Dermis blood vessel endothelial cell (primary cell): ENCODE measurements at places on chromosomes 5 and 9.

- DNase-seq: no peak
Observed at GRCh38 chr5:148063861-148064260, at the start of gene SPINK5. SPINK5 (plus strand) TSS chr5:148063980; CDS start chr5:148064045, 65 bp downstream.

DNA sequence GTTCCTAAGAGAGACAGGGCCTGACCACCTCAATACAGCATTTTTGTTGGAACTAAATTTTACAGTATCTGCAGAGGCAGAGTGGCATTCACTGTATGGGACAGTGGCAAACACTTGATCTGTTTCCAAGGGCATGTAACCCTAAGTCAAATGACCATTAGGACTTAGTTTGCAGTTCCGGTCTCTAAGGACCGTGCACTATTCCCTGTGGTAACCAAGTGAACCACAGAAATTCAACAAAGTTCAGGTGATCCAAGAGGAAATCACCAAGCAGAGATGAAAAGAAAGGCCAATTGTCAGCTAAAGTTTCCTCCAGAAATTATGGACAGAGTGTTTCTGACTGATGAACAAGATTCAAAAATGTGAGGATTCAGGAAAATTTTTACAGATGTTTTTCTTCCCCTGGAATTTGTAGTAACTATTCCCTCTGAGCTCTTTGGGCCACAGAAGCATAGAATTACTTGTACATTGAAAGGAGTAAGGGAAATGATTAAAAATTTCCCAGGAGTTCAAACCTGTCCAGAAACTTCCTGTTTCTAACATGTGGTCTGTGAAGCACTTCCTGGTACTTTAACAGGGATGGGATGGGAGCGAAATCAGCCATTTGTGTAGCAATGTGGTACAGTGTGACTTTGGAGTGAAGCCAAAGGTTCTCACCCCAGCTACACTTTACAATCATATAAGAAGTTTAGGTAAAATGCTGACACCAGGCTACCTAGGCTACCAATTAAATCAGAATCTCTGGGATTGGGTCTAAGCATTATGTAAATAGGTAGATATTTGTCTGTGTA, 266.1 kb upstream of the MAP3K1 start:
- DNase-seq: peak; percentile 53

- no peak for DNase-seq
Observed at GRCh38 chr5:179837076-179838011, 16.6 kb downstream of the SQSTM1 start.

DNA sequence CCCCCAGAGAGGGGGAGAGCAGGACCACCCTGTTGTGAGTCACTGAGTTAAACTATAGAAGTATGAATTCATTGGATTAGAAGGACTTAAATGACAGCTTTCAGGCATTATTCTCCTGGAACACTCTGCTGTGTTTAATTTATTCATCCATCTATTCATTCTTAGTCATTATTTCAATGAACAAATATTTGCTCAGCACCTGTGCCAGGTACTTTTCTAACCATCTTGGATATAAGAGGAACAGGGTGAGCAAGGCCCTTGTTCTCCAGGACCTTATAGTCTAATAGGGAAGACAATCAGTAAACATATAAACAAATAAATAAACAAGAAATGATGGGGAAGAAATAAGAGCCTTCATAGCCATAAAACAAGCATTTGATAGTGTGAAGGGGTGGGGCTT, 483.9 kb upstream of the BRINP1 start:
- no peak for DNase-seq

DNA sequence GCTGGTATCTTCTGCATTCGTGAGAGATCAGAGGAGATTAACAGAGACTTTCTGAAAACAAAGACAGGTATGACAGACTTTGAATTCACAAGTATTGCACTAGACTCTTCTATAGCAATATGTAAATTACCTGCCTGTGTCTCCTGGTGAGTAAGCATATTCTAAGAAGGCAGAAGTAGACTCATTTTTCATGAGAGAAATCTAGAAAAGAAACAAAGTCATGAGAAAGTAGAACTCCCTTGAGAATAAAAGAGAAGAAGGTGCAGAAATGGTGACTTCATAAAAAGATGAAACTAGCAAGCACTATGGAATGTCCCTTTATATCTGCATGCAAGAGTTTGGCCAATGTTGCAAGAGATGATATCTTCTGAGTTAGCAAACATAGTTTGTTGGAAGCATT, 419.8 kb downstream of the DMRT2 start:
- no peak for DNase-seq

GRCh38 chr5:170190436-170191134, 42.2 kb upstream of the C5orf58 start:
- no peak for DNase-seq

DNA sequence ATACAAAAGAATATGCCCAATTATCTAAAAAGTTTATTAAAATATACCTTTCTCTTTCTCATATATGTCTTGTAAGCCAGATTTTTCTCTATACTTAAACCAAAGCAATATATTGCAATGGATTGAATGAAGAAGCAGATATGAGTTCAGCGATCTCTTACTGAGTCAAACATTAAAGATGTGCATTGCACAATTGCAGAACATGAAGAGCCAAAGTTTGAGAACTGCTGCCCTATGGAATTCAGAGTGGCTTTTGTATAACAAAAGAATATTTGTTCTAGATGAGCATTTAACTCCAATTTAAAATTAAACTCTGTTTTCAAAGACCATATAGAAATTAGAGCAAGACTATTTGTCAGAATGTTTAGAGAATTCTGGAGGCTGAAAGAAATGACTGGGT, 519.0 kb upstream of the DAB2 start:
- DNase-seq: no peak

- DNase-seq: no peak
Observed at GRCh38 chr9:133371261-133371711, 4.6 kb downstream of the SURF4 start.

- DNase-seq: no peak
Observed at GRCh38 chr5:176577312-176578176, 28.4 kb downstream of the CDHR2 start.

DNA sequence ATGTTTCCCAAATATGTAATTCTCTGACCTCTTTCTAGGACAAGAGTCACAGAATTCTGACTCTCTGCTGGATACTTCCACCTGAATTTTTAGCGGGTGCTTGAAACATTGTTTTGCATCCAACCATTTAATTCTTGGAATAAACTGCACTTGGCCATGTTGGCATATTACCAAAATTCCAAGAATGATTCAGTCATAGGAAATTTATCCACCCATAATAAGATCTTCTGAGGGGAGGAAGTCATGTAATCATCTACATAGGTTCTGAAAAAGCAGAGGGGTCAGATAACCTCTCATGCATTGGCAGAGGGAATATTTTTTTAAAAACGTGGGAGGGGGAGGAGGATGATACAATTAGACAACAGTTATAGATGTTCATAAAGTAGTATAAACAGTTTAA, 156.9 kb downstream of the PAM start:
- DNase-seq: peak; percentile 89

DNA sequence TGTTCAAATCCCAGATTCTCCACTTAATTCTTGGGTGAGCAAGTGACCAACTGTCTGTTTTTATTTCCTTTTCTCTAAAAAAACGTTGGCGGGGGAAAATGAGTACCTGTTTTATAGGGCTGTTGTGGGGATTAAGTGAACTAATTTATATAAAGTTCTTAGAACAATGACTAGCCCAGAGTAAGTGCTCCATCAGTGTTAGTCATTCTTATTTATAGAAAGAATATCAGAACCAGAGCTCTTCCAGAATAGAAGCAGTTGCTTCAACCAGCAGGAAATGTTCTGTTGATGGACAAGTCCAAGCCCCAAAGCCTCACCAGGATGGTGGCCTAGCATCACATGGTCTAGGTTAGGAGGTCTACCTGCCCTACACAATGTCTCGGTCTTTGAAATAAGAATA, 379.2 kb downstream of the ACTL7B start:
- DNase-seq: no peak

DNA sequence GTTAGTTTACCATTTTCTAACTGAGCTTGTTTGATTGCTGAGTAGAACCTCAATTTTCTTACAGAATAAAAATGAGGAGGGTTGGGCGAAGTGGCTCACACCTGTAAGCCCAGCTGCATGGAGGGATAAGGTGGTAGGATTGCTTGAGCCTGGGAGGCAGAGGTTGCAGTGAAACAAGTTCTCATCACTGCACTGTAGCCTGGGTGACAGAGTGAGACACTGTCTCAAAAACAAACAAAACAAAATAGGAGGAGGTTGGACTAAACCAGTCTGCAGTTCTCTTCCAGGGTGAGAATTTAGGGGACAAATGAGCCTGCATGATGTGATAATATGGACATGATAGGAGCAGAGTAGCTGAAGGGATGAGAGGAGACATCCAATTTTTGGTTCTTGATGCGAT, 57.3 kb downstream of the SLC27A6 start:
- no peak for DNase-seq

DNA sequence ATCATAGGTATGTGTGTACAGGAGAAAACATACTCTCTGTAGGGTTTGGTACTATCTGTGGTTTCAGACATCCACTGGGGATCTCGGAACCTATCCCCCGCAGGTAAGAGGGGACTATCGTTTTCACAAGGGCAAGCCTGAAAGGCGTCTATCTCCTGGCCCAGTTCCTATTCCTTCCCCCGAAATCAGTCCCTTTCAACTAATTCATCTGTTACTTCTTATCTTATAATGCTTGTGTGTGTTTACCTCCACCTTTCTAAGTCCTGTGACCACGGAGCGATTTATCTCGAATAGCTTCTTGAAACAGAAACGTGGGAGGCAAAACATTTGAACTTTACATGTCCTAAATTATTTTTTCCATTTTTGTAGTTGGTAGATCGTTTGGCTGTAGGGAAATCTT, 11.4 kb downstream of the ABO start:
- DNase-seq: no peak

GRCh38 chr9:130327070-130327780, 61.7 kb downstream of the HMCN2 start:
- no peak for DNase-seq
